ENCODE measurements at places on chromosomes 11 and 22.

DNA sequence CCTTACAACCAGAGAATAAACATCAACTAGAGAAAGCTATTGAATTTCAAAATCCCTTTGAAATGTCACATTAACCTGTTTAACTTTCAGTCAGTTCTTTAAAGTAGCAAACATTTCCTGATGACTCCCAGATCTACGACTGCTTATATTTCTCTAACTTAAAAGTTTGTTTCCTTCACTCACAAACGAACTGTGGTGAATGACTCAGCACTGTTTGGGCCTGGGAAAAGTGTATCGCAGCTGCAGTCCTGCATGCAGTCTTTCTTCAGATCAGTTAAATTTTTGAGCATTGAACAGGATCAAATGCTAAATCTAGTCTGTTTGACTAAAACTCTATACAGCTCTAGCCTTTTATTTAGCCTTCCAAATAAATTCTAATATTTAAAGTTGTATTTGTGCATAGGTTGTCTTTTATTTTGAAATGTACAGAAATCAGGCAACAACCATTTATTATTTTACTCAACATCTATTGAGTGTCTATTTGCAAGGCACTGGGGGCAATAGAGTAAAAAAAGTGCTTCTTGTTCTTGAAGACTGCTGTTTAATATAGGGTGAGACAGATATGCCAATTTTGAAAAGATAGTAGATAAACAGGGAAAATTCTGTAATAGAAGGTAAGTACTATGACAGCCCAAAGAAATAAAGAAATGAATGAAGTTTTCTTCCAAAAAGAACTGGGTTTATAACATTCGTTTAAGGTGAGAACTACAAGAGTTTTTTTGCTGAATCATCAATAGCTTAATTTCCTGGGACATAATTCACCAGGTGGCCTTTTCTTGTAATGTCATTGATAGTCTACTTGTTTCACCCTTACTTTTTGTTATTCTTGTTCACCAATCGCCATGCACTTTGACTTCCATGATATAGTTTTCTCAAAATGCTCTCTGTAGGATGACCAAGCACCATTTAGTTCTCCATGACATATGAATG lies 235.4 kb downstream of the METTL15 start:
- DNase-seq, result no peak

DNA sequence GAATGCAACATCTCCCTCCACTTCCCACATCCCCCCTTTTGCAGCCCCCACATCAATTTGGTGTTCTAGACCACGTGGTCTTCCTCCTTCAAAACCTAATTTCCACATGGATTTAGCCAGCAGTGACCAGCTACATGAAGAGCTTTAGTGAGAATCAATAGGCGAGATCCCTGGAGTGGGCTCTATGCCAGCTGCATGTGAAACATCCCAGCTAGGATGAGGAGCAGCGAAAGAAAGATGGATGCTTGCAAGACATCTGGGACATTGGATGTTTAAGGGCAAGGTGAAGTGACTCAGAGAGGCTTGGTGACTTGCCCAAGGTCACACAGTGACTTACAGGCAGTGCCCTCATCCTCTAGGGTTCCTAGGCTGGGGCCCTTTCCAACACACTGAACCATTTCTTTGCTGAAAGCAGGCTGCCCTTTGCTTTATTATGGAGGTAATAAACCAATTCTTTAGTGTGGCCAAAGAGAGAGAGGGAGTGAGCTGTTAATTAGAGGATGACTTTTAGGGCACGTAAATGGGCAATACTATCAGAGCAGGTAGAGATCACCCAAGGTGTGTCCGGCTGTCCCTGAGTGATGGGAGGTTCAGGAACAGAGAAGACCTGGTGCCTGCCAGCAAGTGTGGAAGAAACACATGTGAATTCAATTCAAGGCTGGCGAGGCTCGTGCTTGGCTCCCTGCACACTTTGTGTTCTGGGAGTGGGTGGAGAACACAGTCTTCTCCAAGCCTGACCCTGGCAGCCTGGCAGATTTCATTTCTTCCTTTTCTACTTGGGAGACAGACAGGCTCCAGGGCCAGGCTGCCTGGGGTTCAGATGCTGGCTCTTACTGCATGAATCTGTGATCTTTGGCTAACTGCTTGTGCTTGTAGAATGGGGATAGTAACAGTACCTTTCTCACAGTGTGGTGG lies 24.0 kb downstream of the TSPAN18 start:
- DNase-seq, result no peak

- DNase-seq, result no peak
Measured at GRCh38 chr11:12210200-12210599, 99.8 kb downstream of the MICAL2 start.

GRCh38 chr11:2203440-2204259 lies 32.0 kb upstream of the TH start:
- no peak for DNase-seq

DNA sequence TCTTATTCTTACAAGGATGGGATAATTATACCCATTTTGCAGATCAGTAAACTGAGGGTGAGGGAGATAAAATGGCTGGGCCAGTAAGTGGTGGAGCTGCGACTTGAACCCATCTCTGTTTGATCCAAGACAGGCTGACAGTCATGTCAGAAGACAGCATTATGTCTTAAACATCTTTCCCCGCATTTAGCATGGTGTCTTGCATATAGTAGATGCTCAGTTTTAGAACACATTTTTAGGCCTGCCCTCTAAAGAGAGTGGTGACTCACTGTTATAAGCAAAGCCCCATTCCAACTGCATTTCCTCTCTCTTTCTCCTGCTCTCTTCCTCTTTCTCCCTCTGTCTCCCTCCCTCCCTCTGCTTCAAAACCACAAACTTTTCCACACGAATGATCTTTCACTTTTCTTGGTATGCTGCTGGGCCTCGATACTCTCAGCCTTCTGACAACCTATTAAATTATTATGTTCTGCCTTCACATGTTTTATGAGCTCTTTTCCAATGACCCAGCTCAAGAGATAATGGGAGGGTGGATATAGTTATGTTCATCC lies 25.2 kb downstream of the CWC15 start:
- no peak for DNase-seq

GRCh38 chr22:31120230-31120629 lies 2.5 kb upstream of the INPP5J start:
- no peak for DNase-seq

DNA sequence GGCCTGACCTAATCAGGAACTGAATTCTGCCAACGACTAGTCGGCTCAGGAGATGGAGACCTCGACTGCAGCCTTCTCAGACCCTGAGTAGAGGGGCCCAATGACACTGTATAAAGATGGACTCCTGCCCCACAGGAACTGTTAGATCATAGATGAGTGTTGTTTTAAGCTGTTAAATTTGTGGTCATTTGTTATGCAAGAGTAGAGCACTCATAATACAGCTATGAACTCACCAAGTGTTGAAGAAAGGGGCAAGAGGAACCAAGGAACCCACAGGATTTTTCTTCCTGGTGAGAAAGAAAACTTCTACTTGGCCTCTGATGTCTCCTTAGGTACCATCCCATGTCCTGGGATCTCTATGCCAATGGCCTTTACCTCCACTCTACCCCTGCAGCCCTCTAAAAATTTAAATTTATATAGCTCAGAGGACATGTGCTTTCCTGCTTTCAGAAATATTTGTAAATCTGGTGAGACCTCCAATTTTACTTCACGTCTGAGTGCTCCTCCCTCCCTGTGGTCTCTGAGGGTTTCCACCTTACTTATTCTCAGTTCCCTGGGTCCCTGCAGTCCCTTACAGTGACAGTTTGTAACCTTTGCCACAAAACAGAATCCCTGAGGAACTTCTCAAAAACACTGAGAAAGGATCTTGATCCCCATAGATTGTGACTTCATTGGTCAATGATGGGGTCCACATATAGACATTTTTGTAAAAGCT lies 256.3 kb upstream of the ARHGAP20 start:
- DNase-seq, result no peak

DNA sequence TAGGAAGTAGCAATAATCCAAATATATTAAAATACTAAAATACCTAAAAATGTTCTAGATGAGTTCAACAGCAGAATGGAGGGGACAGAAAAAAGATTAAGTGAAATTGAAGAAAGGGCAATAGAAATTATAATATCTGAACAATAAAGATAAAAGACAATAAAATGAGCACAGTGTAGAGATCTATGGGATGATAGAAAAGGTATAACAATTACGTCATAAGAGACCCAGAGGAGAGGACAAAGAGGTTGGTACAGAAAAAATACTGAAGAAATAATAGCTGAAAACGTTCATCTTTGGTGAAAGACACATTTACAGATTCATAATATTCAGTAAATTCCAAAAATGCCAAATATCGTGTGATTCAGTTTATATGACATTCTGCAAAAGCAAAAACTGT lies 143.4 kb downstream of the TMEM135 start:
- no peak for DNase-seq

DNA sequence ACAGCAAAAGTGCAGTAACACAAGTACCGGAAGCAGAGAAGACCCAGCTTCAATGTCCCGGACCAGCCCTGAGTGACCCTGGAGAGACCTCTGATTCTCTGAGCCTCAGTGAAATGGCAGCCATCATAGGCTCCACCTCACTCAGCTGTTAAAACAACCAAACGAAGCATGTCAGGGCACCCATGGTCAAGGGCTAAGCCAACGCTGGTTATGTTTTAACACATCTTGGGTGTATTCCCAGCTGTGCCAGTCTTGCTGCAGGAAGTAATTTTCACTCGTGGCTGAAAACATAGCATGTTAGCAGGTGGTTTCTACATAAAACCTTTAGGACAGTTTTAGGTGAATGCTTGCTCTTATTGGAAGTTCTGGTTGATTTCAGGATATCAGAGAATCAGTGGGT lies 30.9 kb downstream of the LMO2 start:
- DNase-seq, result no peak

DNA sequence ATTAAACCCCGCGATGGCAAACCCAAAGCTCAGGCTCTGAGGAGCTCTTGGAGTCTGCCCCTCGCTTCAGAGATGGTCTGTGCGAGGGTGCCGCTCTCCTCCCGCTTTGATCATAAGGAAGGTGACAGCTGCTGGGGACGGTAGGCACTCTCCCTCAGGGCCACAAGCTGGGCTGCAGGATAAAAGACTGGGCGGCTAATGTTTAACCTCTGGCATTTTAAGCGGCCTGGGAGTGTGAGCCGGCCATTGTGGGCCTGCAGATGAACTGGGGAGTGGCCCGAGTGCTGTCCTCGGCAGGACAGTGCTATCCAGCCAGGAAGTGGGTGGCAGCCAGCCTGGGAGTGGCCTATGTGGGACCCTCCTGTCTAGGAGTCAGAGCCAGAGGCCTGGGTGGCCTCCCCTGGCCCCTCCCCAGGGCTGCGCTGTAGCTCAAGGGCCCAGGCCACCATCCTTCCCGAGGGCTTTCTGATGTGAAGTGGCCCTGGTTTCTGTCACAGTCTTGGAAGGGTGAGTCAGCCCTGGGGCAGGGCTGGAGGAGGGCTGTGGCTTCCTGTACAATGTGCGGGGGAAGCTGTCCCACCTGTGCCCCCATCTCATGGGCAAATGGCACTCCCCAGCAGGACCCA lies 58.7 kb upstream of the PRODH start:
- no peak for DNase-seq

DNA sequence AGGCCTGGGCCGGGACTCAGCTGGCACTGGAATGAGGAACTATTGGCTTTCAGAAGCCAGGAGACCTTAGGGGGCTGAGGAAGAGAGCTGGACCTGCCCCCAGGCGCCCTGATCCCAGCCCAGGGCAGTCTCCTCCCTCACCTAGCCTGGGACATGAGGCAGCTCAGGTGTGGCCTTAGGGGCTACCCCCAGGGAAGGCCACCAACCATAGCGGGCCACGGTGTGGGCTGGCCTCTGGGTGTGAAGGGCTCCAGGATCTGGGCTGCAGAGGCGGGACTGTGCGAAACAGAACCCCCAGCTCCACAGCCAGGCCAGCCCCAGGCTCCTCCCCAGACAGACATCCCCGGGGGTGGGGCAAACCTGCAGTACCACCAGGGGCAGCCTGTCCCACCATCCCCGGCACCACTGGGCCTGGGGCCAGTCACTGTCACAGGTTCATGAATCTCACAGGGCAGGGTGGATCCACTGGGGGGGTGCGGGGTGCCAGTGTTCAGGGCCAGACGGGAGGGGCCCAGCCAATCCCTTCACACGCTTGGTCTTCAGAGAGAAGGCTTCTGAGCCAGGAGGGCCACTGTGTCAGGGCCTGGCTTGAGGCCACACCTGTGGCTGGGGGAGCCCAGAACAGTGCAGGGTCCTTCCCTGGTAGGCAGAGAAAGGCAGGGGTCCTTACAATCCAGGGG lies 3.5 kb downstream of the PLXNB2 start:
- DNase-seq, result no peak

GRCh38 chr11:45513821-45514340 lies 151.5 kb downstream of the CHST1 start:
- no peak for DNase-seq

- no peak for DNase-seq
Measured at GRCh38 chr22:42277988-42278776, 7.7 kb upstream of the TCF20 start.

DNA sequence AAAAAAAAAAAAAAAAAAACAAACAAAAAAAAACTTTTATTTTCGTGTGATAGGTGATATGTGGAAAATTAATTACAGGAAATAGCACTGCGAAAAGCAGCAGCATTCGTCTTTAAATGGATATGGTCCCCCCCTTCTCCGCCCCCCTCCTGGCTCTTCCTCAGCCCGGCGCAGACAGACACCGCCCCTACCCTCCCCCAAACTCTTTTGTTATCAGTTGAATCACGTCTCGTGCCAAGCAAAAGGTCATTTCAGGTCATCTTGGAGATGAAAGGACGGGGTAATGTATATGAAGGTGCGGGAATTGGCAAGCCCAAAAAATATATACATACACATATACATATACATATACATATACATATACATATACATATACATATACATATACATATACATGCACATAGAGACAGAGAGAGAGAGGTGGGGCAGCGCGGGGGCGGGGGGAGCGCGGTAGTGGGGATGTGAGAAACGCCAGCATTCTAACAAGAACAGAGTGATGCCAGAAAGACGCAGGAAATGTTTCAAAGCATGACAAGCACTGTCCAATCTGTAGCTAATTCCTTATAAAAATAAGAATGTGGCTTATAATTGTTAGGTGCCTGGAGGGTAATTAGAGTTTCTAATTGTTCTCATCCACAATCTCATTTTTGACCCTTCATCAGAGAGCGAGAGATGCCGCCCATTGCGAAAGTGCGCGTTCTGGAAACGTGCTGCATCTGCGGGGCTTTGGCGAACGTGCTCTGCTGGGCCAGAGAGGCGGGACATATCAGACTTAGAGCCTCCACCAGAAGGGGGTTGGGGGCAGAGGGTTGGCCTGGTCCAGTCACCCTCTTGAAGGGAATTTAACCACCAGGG lies 214.5 kb upstream of the UBASH3B start:
- DNase-seq, result no peak

GRCh38 chr11:86592659-86593451 lies 79.6 kb downstream of the ME3 start:
- DNase-seq, result no peak

DNA sequence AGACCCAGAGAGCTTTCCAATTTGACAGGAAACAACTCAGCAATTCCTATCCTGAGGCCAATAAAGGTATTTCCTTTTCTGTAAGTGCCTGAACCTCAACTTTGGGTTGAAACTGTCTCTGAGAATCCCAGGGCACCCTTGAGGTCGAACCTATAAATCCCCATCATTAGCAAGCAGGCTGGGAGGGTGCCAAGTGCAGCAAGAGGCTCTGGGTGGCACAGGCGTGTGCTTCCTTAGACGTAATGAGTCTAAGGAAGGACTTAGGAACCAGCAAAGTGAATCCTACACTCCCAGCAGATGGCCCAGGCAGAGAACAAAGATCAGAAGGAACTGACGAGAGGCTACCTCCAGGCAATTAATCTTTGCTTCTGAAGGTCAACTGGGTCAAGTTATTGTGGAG lies 234.3 kb upstream of the NARS2 start:
- DNase-seq, result no peak

- DNase-seq, result no peak
Measured at GRCh38 chr11:8097468-8097867, 16.5 kb downstream of the TUB start.

- DNase-seq, result no peak
Measured at GRCh38 chr11:131094827-131095226, 178.5 kb upstream of the SNX19 start.

Measured in occipital lobe (tissue), 3 donors.